ENCODE measurements at places on chromosomes 2 and 18.

GRCh38 chr2:3414133-3414860, 34.8 kb downstream of the TRAPPC12 start:
- DNase-seq = no peak

- DNase-seq = peak; percentile 72
Observed at GRCh38 chr2:33602201-33602830, 3.2 kb upstream of the FAM98A start.

- DNase-seq = no peak
Observed at GRCh38 chr18:60898111-60898510, 435.1 kb upstream of the CDH20 start.

DNA sequence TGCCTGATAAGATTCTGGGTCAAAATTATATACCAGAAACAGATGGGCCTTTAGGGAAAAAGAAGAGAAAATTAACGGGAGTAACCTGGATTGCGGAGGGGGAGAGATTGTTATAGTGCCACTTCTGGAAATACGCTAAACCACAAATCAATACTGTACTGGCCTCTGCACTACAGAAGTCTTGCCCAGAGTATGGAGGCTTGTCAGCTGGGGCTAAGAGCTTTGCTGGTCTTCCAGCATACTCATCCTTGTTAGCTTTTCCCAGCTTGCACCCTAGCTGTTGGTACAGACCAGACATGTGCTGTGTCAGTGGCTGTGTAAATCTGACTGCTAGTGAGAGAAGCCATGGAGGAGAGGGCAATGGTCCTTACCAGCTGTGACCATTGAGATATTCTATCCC, 8.9 kb downstream of the AGBL5 start:
- no peak for DNase-seq

DNA sequence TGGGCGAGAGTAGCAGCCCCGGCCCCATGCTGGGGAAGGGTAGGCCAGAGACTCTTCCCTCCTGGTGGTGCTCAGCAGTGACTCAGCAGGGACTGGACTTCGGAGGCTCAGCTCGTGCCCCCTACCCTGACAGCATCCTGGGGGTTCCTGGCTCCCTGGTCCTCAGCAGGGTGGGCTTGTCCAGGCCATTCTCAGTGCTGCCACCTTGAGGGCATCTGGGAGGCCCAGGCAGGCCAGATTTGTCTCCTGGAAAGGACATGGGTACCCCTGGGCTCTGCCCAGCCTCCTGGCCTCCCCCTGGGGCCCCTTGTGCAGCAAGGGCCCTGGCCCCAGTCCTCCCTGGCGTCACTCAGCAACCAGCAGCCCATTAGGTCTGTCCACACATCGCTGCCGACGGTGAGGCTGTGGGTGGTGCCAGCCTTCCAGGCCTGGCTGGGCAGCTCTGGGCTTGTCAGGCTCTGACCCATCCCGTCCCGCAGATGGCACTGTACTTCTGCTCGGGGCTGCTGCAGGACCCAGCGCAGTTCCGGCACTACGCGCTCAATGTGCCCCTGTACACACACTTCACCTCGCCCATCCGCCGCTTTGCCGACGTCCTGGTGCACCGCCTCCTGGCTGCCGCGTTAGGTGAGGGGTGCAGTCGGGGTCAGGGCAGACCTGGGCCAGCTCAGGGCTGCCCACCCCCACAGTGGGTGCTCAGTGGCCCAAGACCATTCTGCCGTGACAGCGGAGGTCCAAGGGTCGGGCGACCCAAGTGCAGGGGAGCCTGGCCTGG, 45.0 kb upstream of the ALPP start:
- DNase-seq = peak; percentile 19

Data from EH (cell line).